ENCODE measurements at places on chromosomes 11 and 22.
A peak's percentile ranks its signal among the peaks of the same experiment; 100 is the strongest.

- no peak for DNase-seq
Measured at GRCh38 chr22:27318516-27318915, 483.0 kb downstream of the MN1 start.

DNA sequence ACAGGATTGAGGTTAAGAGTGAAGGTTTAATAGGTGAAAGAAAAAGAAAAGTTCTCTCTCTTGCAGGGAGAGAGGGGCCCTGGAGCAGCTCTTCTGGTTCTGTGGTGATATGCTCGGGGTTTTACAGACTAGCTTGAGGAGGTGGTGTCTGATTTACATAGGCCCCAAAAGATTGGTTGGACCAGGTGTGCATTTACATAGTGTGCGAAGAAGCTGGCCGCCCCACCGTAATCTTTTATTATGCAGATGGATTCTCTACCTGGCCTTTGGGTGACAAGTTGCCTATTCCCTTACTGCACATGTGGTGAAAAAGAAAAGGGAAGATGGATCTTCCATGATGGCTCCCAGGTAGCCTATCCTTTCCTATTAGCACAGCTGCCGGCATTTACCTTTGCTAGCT, 219.9 kb upstream of the GRIA4 start:
- DNase-seq = no peak

DNA sequence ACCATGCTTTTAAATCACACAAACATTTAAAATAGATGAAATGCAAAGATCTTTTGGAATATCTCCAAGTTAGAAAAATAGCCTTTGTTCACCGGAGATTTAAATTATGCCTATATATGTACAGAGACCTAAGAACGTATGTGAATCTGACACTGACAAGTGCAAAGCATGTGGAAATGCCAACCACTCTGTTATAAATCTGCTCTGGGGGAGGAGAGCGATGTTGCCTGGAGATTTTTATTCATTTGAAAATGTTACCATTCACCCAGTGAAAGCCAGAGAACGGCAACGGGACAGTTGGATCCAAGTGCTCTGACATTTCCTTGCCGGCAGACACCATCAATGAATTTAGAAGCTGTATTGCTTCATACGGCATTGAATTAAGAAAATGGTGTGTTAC, 39.8 kb upstream of the BMAL1 start:
- no peak for DNase-seq

- no peak for DNase-seq
Measured at GRCh38 chr22:32968746-32969145, 89.4 kb downstream of the SYN3 start.

DNA sequence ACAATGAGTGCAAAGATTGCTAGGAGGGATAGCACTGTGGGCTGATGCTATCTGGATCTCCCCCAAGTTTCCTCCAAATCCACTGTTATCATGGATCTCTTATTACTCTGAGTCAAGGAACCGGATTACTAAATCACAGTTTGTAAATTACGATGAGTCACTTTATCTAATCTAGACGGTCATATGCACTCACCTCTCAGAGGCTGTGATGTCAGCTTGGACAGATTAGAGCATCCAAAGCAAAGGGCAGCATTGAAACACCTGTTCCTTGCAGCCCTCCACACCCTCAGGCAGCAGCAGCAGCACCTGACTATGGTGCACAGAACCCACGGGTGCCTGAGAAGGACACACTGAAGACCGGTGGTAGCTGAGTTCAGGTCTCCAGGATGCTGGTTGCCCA, 14.0 kb upstream of the POU2AF1 start:
- DNase-seq = no peak

DNA sequence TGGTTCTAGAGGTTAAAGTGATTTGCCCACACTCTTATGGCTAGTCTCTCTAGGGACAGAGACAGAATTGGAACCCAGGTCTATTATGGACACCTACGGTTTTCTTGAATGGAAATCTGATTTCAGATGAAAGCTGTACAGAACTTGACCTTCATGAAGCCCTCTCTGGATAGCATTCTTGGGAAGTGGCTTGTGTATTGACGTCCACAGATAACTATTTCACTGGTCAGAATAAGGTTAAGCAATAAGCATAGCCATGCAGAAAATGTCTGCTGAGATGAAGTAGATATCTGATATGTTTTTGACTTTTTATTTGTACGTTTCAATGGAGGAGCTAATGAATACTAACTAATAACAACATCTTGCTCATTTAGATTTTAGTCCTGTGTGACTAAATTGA, 1.1 kb downstream of the TLCD5 start:
- no peak for DNase-seq

DNA sequence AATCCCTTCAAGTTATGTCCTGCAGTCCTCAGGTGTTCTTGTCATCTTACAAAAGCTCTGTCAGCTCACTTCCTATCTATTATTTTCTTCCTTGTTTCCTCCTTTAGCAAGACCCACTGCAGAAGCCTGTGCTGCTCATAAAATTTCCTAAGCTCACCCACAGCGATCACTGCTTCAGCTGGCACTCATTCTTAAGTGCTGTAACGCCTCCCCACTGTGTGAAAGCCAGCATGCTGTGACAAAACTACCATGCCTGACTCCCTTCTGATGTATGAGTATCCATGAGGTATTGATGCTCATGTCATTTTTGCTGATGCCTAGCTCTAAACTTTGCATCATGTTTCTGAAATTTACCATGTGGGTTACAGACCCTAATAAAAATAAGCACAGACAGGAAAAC, 41.5 kb upstream of the CNTN5 start:
- no peak for DNase-seq

- DNase-seq = no peak
Measured at GRCh38 chr22:38432264-38432663, 22.7 kb downstream of the KCNJ4 start.

DNA sequence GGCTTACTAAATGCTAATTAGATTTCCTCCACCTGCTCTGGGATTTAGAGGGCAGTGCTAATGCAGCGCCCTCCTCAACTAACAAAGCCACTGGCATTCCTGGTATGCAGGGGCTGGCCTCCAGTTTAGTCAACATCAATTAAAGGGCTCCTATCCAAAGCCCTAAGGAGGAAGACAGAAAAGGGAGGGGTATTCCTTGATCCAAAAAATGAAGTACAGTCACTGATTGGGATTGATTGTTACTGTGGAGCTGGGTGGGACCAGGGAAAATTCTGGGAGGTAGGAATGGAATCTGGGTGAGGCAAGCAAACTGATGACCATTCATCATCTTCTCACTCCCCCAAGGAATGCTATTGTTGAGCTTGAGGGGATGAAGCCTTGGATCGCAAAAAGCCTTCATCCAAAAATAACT, 52.2 kb downstream of the GAB2 start:
- DNase-seq = no peak

- no peak for DNase-seq
Measured at GRCh38 chr11:33321422-33321821, 64.2 kb downstream of the HIPK3 start.

- no peak for DNase-seq
Measured at GRCh38 chr11:46490666-46491065, 99.1 kb upstream of the CHRM4 start.

DNA sequence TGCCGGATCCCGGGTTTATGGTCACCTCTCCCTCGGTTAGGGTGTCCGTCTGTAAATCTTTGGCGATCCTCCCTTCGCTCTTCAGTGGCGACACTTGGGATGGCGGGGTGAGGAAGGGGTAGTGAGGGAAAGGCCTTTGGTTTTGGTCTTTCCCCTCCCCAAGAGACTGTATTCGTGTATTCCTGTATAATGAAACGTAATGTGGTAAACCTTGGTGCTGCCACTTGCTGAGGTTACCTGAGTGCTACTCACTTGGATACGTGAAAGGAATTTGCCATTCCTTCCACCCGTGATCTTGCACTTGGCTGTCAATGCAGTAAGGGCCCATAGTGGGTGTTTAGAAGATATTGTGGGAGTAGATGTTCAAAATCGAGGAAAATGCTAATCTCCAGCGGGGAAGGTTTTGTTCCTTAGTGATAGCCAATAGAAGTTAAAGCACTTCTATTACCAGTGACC, 578 bp upstream of the NUP160 start:
- no peak for DNase-seq

- DNase-seq = no peak
Measured at GRCh38 chr11:116955949-116956348, 118.5 kb upstream of the APOA1 start.

- no peak for DNase-seq
Measured at GRCh38 chr11:3808861-3809623, 682 bp downstream of the PGAP2 start.

DNA sequence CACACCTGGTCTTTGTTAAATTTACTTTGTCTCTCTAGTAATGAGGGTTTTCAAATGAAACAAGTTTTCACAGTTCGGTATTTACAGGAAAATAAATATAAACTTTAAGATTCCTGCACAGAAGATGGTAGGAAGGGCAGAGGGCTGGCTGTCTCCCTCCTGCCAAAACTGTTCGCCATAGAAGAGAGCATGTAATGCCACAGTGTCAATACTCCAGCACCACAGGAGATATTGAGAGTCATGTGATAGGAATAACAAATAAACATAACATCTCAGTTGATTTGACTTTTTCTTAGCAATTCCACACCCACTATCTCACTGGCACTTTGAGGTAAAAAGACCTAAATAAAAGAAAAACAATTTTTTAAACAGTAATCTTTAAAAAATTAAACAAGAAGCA, 100.9 kb downstream of the MRTFA start:
- no peak for DNase-seq

GRCh38 chr22:31253949-31254348, 38.3 kb downstream of the PIK3IP1 start:
- DNase-seq = no peak

- DNase-seq = no peak
Measured at GRCh38 chr11:87256694-87257340, 219.1 kb downstream of the TMEM135 start.

GRCh38 chr11:35088226-35088625, 50.7 kb upstream of the CD44 start:
- no peak for DNase-seq

GRCh38 chr11:108491936-108492335, 6.2 kb downstream of the POGLUT3 start:
- DNase-seq = no peak

GRCh38 chr11:113168354-113169342, 145.7 kb upstream of the TTC12 start:
- DNase-seq = no peak

GRCh38 chr22:32185821-32186220, 19.1 kb downstream of the RFPL2 start:
- DNase-seq = no peak

- DNase-seq = no peak
Measured at GRCh38 chr11:10287140-10287539, 6.9 kb downstream of the SBF2 start.

- DNase-seq = peak; percentile 28
Measured at GRCh38 chr22:26360169-26360885, 68.7 kb upstream of the ASPHD2 start.

- DNase-seq = no peak
Measured at GRCh38 chr11:18013790-18014507, 1.1 kb upstream of the SERGEF start.

DNA sequence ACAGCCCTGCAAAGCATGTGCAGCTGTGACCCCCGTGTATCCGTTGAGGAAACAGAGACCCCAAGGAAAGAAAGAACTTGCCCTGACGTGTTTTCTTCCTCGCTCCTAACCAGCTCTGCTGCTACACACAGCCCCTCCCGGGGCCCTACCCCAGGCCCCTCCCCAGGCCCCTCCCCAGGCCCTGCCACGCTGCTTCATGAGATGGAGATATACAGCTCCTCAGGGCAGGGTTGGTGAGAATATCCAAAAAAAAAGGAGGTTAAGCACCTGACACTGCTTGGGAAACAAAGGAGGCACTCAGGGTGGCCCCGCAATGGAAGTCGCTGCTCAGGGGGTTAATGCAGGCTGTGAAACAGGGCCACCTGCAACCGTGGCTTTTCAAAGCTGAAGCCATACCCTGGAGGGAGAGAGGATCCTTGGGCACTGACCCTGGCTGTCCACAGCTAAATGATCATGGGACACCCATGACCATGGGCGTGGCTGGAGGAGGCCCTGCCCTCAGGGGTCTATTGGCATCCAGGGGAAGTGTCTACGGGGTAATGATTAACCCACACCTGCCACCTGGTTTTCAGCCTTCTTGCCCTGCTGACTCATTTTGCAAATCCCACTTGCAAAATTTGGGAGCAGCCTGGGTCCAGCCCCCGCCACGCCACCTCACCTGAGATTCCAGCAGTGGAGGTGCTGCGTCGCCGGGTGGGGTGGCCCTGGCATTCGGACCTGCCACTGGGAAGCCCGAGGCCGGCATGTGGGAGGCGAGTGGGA, 112.1 kb upstream of the ANO1 start:
- DNase-seq = no peak
